Peyer's patch (tissue), 4 donors: ENCODE measurements at places on chromosomes 3 and 15. TPM values are rescaled to one million over a fixed set of nuclear protein-coding genes. Genes with fewer than 3 reads are reported as not detected.

DNA sequence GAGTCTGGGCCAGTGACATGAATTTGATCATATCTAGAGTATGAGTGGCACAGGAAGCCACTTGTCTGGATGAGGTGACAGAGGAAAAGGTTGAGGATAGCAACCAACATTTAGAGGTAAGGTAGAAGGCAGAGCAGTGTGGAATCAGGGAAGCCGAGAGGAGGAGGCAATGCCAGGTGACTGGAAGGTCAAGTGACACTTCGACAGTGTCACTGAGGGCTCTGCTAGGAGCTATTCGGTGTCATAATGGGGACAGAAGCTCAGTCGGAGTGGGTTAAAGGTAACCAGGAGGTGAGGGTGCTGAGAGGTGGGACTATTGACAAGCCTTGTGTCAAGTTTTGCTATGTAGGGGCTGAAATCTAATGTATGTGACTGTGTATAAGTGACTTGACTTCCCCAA, 56.7 kb downstream of the IGF1R start:
- DNase-seq: no peak
- H3K36me3 ChIP-seq: peaks cover 11% of the 10 kb centered on the region
- no peaks in the 10 kb centered on the region for H3K27me3 ChIP-seq
- H3K4me1 ChIP-seq: peaks cover 13% of the 10 kb centered on the region
- no peak overlapping the region for H3K27ac ChIP-seq

- H3K4me1 ChIP-seq: no peaks in the 10 kb centered on the region
- no peaks in the 10 kb centered on the region for H3K36me3 ChIP-seq
- H3K4me3 ChIP-seq: no peak overlapping the region
- H3K27me3 ChIP-seq: no peaks in the 10 kb centered on the region
These were observed 46.1 kb upstream of the TMEM158 start for GRCh38 chr3:45272032-45272810.

DNA sequence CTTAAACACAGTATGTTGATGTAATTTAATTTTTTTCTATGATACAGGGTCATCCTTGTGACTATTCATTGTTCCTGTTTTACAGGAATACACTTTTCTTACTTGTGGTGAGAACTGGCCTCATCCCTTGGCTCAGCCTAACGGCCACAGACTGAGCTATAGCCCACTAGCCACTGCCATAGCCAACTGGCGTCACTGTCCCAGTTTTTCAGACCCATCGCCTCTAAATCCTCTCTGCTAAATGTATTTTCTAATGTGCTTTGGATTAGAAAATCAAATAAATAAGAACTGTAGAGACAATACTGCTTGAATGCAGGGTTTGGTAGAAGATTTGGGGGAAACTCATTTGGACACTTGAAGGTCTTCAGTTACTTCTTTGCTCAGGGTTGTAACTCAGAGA, 113.1 kb downstream of the TIGIT start:
- no peak overlapping the region for H3K27ac ChIP-seq
- H3K27me3 ChIP-seq: no peaks in the 10 kb centered on the region
- no peaks in the 10 kb centered on the region for H3K4me1 ChIP-seq

DNA sequence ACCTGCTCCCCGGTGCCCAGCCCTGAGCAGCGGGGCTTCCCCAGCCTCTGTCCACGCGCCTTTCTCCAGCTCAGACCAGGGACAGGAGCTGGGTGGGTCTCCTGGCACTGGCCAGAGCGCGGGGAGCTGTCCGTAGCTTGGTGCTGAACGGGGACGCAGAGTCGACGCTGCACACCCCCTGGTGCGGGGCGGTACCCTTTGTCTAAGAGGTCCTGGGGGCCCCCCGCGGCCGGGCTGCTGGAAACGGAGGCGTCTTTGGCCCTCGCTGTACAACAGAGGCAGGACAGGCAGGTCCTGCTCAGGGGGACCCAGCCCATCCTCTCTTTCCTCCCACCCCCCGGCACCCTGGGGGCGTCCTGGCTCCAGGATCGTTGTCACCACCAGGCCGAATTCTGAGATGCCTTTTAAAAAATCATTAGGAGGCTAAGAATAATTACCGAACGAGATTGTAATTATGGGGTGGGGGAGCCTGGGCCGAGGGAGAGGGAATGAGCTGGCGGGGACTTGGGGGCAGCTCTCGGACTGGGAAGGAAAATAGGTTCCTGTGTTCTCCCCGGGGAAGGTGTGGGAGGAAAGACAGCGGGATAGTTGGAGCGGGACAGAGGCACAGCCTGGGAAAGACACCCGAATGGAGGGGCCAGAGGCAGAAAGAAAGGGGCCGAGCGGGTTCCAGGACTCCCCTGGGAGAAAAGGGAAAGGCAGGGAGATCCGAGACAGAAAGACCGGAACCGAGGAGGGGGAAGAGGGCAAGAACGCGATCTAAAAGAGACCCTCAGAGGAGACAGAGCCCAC, 4.1 kb upstream of the SKOR1 start:
- no peak for DNase-seq
- no peaks in the 10 kb centered on the region for H3K4me1 ChIP-seq
- H3K27ac ChIP-seq: no peak overlapping the region
- H3K36me3 ChIP-seq: no peaks in the 10 kb centered on the region

DNA sequence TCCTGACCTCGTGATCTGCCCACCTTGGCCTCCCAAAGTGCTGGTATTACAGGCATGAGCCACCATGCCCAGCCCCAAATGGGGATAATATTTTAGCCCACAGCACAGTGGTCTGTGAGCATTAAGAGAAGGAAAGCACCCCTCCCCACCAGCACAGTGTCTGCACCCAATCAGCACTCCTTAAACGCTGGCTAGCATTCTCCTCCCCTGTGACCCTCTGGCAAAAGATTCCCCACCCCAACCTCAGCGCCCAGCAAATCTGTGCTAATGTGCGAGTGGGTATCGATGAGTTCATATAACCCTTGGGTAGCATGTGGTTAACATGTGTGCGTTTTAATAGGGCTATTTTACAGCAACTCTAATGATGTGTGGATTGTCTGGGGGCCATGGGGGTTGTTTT, 18.3 kb upstream of the EPHB3 start:
- no peak overlapping the region for H3K27ac ChIP-seq
- H3K36me3 ChIP-seq: no peaks in the 10 kb centered on the region
- no peaks in the 10 kb centered on the region for H3K4me1 ChIP-seq
- no peak for DNase-seq
- no peak overlapping the region for H3K4me3 ChIP-seq

Gene HACD3
- 36.5 TPM for total RNA-seq

- H3K36me3 ChIP-seq: no peaks in the 10 kb centered on the region
- H3K4me3 ChIP-seq: no peak overlapping the region
- no peak for DNase-seq
- H3K27ac ChIP-seq: no peak overlapping the region
These were observed 246.4 kb downstream of the RBMS3 start for GRCh38 chr3:29527246-29527645.

- DNase-seq: no peak
- H3K27me3 ChIP-seq: no peaks in the 10 kb centered on the region
- no peaks in the 10 kb centered on the region for H3K36me3 ChIP-seq
- H3K4me1 ChIP-seq: no peaks in the 10 kb centered on the region
These were observed 161.0 kb upstream of the RORA start for GRCh38 chr15:61390138-61390537.

Gene CPN2
- total RNA-seq: not detected

GRCh38 chr15:33433821-33434220, 123.1 kb downstream of the RYR3 start:
- no peak overlapping the region for H3K4me3 ChIP-seq
- no peak overlapping the region for H3K27ac ChIP-seq
- H3K27me3 ChIP-seq: no peaks in the 10 kb centered on the region
- no peaks in the 10 kb centered on the region for H3K36me3 ChIP-seq
- H3K4me1 ChIP-seq: no peaks in the 10 kb centered on the region
- no peak for DNase-seq

Gene LTK
- 13.8 TPM for total RNA-seq

DNA sequence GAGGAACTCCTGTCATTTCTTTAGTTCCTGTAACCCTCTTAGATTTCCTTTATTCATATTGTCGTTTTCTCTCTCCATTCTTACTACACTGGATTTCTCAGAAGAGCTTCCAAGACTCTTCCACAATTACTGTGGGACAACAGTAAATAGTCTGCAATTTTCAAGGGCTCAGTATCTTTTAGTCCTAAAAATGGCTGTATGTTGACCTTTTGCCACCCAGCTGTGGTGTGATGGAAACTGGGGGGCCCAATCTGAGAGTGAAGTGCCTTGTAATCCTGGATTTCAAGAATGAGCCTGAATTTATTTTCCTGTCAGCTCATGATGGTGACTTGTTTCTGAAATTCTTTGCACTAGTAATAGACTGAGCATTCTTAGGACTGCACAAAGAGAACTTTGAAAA, 277.6 kb upstream of the RASGRP1 start:
- H3K27ac ChIP-seq: no peak overlapping the region
- no peaks in the 10 kb centered on the region for H3K36me3 ChIP-seq
- no peak overlapping the region for H3K4me3 ChIP-seq
- H3K27me3 ChIP-seq: no peaks in the 10 kb centered on the region
- H3K4me1 ChIP-seq: no peaks in the 10 kb centered on the region

DNA sequence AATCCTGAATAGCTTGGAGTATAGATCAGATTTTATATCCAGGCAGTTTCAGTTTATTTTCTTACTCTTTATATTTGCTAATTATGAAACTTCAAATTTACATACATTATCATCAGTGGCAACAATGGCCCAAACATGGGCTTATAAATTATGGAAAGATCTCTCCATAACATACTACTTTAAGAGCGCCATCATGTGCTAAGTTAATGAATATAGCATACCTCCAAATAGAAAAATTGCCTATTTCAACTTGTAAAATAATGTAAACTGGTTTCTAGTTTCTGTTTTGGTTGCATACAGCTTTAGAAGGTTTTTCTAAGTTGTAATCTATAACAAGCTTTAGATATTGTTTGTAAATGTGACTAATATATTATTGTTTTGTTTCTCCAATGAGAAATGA, 531.3 kb upstream of the UBE2E2 start:
- DNase-seq: no peak
- H3K4me3 ChIP-seq: no peak overlapping the region
- H3K4me1 ChIP-seq: no peaks in the 10 kb centered on the region
- no peaks in the 10 kb centered on the region for H3K36me3 ChIP-seq
- no peaks in the 10 kb centered on the region for H3K27me3 ChIP-seq

DNA sequence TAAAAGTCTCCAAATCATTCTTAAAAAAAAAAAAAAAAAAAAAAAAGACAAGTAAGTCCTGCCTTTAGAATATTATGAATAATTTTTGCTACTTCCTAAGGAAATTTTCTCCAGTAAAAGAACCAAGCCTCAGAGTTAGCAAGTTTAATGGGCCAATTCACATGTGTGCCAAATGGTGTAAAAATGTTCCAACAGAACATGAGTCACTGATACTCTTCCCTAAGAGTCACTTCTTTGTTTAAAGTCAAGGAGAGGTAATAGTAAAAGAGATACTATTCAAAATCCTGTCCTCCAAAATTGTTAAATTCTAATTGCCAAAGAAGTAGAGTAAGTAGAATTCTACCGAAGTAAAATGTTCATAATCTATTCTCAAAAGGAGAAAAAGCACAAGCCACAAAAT, 17.7 kb upstream of the CPA3 start:
- no peaks in the 10 kb centered on the region for H3K36me3 ChIP-seq
- H3K27ac ChIP-seq: no peak overlapping the region
- no peak overlapping the region for H3K4me3 ChIP-seq
- H3K4me1 ChIP-seq: no peaks in the 10 kb centered on the region

Gene CORO2B
- total RNA-seq: 1.2 TPM

GRCh38 chr3:151412989-151413388, 28.4 kb upstream of the P2RY12 start:
- DNase-seq: no peak
- no peaks in the 10 kb centered on the region for H3K36me3 ChIP-seq
- no peak overlapping the region for H3K27ac ChIP-seq
- no peaks in the 10 kb centered on the region for H3K27me3 ChIP-seq

Gene CADM2
- 1.2 TPM for total RNA-seq

DNA sequence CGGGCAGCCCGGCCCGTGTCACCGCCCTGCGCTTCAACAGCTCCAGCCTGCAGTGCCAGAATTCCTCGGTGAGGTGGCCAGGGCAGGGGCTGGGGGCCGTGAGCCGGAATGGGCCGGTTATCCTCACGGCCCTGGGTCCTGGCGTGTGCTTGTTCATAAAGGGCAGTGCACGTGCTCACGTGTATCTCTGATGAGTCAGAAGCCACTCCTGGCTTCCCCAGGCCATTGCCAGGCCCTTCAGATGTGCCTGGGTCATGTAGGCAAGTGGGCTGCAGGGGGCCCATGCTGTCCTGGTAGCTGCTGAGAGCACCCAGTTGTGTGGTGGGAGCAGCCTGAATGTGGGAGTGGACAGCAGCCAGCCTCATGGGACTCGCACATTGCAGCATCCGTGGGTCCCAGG, 29.2 kb downstream of the PLXNA1 start:
- no peak overlapping the region for H3K27ac ChIP-seq
- no peak overlapping the region for H3K4me3 ChIP-seq
- no peaks in the 10 kb centered on the region for H3K27me3 ChIP-seq
- H3K36me3 ChIP-seq: peaks cover 43% of the 10 kb centered on the region

DNA sequence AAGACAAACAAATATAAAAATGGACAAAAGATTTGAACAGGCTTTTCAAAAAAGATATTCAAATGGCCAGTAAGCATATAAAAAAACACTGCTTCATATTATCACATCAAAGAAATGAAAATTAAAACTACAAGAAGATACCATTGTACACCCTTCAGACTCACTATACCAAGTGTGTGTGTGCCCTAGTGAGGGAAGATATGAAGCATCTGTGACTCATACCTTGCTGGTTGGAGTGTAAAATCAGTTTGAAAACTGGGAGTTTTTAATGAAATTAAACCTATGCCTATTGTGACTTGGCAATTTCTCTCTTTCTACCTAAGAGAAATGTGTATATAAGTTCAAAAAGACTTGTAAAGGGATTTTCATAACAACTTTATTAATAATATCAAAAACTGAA, 23.5 kb upstream of the SLC15A2 start:
- no peaks in the 10 kb centered on the region for H3K36me3 ChIP-seq
- no peak for DNase-seq
- H3K27ac ChIP-seq: no peak overlapping the region
- no peaks in the 10 kb centered on the region for H3K4me1 ChIP-seq

DNA sequence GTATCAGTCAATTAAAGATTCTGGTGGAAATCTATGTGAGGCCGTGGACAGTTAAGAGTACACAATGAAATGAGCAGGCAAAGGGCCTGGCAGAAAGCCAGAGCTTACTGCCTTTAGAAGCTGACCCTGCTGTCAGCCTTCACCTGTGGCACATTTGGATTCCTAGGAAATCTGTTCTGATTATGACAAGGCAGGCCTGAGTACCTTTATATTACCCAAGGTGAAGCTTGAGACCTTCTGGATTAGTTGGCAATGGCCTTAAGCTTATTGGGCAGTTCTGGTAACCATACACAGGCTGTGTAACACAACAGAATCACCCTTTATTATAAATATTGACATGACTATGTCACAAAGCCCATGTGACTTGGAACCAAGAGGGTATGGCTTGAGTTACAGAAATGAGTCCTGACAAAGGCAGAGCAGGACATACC, 43.2 kb downstream of the NBEAL2 start:
- peaks cover 5% of the 10 kb centered on the region for H3K36me3 ChIP-seq
- H3K27me3 ChIP-seq: no peaks in the 10 kb centered on the region
- no peak overlapping the region for H3K27ac ChIP-seq
- H3K4me1 ChIP-seq: no peaks in the 10 kb centered on the region
- peak; percentile 52 for DNase-seq

Gene SLC2A2
- total RNA-seq: 78.0 TPM

Gene CASR
- total RNA-seq: not detected

GRCh38 chr15:22780267-22780666, 6.2 kb upstream of the NIPA1 start:
- no peaks in the 10 kb centered on the region for H3K36me3 ChIP-seq
- H3K27ac ChIP-seq: no peak overlapping the region
- DNase-seq: no peak
